ENCODE measurements at places on chromosomes 7 and 10.

GRCh38 chr7:28766359-28766758, 191.8 kb downstream of the TRIL start:
- no peak for DNase-seq

DNA sequence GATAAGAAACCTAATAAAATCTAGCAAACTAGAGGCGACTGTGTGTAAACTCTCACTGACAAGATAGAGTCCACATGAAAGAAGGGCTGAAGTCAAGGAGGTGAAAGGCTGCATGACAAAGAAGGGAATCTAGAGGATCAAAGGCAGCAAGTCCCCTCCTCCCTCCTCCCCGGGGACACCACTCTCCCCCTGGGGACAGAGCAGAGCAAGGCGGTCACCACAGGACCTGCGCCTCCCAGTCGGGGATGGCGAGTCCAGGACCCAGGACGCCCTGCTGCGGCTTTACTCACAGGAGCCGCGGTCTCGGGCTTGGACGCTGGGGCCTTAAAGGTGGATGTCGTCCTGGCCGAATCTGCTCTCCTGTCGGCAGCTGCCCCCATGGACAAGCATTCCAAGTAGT, 22.4 kb downstream of the BRI3 start:
- DNase-seq, result no peak

GRCh38 chr10:122391875-122392274, 17.4 kb downstream of the PLEKHA1 start:
- no peak for DNase-seq

DNA sequence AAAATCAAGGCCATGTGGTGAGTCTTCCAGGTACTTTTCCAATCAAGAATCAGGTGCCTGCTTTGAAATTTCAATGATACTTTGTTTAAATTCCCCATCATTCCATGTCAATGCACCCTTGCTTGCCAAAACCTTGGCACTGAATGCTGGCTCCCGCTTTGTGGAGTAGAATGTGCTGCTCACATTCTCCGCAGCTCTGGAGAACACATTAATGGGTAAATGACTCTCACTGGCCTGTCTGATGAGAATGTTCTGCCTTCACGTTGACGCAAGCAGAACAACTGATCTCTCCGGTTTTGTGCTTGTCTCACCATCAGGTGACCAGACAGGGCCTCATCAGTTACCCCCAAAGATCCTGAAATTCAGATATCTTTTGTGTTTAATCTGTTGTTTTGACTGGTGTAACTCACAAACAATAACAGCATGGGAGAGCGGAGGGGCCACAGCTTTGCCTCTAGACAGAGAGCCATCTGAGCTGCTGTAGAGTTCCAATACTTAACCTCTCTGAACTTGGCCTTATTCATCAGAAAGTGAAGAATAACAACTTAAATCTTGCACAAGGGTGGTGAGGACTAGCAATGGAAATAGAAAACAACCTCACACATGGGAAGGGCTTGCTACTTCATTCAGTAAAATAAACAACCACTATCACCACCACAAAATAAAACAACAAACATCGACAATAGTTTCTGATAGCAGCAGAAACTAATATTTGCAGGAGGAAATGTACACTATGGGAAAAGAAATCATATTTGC, 276.9 kb upstream of the IGFBP3 start:
- DNase-seq, result no peak

- no peak for DNase-seq
Observed at GRCh38 chr7:7920481-7920880, 48.1 kb upstream of the GLCCI1 start.

DNA sequence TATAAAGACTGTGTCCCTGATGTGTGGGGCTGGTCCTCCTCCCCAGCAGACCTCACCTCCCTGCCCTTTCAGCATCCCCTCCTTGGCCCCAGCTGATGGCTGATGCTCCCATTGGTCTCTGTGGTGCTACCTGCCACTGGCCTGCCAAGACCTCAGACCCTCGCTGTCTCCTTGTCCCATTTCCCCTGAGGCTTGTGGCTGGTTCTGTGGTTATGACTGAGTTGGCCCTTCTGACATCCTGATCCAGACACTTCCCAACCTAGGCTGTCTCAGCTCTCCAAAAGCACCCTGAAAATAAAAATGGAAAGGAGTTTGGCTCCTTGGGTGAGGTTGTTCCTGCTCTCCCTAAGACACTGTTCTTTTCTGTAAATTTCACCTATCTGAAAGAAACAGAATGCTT, 214.2 kb downstream of the RPS24 start:
- DNase-seq, result no peak

GRCh38 chr10:34237898-34238455, 577.1 kb downstream of the PARD3 start:
- DNase-seq, result no peak

- DNase-seq, result peak; percentile 80
Observed at GRCh38 chr10:16891375-16892313, 74.4 kb upstream of the RSU1 start.

- DNase-seq, result no peak
Observed at GRCh38 chr10:111986079-111986478, 197.5 kb downstream of the GPAM start.

- peak; percentile 72 for DNase-seq
Observed at GRCh38 chr10:93062514-93063143, 2.0 kb downstream of the CYP26C1 start.

DNA sequence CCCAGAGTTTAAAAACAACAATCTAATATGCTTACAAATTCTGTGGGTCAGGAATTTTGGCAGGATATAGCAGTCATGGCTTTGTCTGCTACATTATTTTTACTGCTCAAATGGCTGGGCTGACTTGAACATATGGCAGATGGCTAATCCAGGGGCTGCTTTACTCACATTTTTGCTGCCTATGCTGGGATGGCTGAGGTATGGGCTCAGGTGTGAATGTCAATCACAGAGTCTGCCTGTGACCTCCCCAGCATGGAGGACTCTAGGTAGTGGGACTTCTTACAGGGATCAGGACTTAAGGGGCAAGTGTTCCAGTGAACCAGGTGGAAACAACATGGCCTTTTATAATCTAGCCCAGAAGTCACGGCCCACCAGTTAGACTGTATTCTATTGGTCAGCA, 4.4 kb upstream of the FKBP9 start:
- no peak for DNase-seq

GRCh38 chr7:22890773-22891172, 68.1 kb upstream of the TOMM7 start:
- DNase-seq, result no peak

GRCh38 chr10:88388324-88388723, 194.8 kb downstream of the RNLS start:
- DNase-seq, result no peak

DNA sequence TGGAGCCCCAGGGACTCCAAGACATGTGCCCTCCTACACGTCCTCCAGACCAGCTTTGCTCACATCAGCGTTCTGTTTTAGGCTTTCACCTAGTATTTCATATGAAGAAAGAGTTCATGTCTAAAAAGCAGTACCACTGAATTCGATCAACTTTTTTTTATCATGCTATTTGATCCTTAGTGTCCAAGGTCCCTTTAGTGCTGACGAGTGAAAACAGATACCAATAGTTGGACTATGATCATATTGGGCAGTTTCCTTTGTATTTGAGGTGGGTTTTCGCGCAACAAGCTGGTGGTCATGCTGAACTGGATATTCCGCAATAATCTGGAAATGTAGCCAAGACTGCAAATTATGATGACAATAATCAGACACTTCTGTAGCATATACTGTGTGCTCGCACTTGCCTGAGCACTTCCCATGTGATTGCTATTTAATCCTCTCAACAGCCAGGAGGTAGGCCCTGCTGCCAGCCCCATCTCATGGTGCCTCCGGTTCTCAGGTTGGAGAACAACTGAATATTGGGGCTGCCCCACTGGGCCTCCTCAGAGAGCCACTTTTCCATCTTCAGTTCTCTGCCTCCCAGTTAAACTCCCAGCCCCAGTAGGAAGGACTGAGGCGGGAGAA, 65.9 kb downstream of the RBM20 start:
- no peak for DNase-seq

- no peak for DNase-seq
Observed at GRCh38 chr10:100645613-100646392, 99.6 kb upstream of the PAX2 start.

DNA sequence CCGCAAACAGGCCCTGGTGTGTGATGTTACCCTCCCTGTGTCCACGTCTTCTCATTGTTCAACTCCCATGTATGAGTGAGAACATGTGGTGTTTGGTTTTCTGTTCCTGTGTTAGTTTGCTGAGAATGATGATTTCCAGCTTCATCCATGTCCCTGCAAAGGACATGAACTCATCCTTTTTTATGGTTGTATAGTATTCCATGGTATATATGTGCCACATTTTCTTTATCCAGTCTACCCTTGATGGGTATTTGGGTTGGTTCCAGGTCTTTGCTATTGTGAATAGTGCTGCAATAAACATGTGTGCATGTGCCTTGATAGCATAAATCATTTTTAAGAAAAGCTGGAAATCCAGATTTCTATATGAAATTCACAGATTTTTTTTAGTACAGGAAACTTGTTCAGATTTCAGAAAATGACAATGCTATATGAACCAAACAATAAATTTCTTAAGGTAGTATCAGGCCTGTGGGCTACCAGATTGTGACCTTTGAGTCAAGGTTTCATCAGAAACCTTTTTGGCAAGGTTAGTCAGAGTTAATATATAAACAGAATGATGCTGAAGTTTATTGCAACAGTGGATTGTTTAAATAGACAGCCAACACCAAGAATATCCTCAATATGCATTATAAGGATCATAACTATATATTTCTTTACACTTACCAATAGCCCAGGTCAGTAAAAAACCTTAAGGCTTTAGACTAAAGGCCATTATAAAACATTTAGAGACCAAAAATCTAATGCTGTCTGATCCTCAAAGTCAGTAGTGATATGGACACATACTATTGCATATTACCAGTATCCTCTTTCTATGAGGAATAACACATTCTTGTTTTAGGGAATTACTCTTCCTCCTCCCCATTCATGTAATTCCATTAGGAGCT, 68.7 kb upstream of the PAPSS2 start:
- no peak for DNase-seq

GRCh38 chr7:88092676-88092999, 127.2 kb downstream of the SRI start:
- no peak for DNase-seq

GRCh38 chr7:39248041-39248691, 270.5 kb downstream of the POU6F2 start:
- no peak for DNase-seq

DNA sequence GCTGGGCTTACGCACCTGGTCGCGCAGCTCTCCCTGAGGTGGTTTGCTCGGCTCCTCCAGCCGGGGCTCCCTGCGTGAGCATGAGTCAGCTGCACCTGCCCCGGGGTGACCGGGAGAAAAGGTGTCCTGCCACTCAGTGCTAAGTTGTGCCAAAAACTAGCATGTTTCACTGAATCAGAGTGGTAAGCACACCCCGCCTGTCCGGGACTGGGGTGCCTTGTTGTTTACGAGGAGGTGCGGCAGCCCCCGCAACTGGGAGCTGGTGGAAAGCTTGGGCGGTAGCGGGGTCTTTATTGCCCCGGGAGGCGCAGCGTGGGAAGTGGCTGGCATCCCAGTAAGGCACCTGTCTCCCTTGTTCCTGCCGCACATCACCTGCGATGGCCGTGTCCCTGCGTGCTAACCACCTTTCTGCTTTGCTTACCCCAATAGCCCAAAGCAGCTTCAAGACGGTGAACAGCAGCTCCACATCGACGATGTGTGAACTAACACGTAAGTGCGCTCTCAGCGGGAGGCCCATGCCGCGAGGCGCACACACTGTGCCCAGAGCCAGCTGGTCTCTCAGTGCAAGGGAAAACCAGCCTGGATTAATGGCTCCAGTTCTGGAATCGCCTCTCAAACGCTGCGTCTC, 506.6 kb upstream of the FOXK1 start:
- DNase-seq, result no peak

GRCh38 chr7:335358-336148, 45.6 kb downstream of the FOXL3 start:
- no peak for DNase-seq
